Stimulated activated CD8-positive, alpha-beta memory T cell treated with anti-CD3 and anti-CD28 coated beads, Interleukin-15, amount 100 ng/mL, for 4 hours (primary cell): ENCODE measurements at places on chromosomes 1 and 21.
A peak's percentile ranks its signal among the peaks of the same experiment; 100 is the strongest.

DNA sequence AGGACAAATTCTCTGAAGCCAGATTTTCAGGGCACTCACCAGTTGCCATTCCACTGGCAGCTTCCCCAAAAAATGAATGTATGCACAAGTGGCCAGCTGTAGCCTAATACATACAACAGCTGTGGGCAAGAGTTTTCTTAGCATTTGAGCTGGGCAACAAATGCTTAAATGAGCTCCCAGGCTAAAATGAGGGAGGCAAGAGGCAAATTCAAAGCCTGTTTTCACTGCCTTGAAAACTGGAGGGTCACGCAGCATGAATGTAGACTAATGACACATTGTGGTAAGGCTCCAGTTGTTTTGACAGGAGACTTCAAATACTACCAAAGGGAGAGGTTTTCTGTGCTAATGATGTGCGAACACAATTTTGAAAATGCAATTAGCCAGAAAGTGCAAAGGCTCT, 88.2 kb downstream of the TIAM1 start:
- DNase-seq, result no peak

GRCh38 chr21:33039536-33039935, 13.8 kb downstream of the OLIG2 start:
- DNase-seq, result no peak

DNA sequence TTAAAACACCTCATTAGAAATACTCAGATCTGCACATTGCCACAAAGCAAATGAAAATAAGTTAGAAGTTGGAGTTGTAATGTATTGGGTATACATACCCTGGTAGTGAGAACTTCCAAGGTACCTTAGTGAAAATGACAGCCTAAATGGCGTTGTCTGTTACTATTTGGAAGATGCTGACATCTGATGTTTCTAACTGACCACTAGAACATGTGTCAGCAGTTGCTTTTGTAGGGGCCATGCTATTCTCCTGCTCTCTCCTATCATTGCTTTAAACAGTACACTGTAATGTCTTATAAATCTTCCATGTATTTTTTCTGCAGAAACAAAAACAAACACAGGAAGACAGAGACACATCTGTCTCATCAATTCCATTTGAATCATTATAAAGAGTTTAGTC, 40.1 kb downstream of the LAMC1 start:
- DNase-seq, result no peak

DNA sequence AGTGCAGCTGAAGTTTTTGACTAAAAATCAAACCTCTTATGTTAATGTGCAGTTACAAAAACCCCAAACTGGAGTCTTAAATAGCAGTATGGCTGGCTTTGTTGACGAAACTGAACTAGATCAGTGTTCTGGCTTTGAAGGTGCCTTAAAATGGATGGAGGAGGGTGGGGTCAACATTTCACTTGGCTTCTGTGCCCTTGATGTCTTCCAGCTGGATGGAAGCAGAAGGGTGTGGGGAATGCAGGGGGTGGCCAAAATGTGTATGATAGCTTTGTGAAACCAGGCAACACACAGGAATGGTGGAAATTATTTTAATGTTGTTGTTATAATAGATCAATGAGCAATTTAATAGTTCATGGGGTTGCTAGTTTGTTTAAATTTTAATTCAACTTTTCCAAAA, 96.8 kb upstream of the C1orf105 start:
- no peak for DNase-seq

DNA sequence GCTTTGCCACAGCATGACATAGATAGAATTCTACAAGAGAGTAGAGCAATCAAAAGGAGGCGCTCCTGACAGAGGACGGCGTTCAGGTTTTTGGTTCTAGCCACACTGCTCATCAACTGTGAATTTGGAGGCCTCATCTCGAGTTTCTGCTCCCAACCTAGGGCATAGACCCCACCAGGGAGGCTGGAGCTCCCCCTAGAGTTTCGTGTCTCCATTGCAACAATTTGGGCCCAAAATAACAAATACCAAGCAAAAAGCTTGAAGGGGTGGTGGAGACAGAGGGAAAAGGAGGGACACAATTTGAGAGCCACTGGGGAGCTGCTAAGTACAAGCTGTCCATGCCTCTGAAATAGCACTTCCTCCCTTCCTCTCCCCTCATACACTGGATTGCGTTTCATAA, 297.0 kb downstream of the GPATCH2 start:
- no peak for DNase-seq

DNA sequence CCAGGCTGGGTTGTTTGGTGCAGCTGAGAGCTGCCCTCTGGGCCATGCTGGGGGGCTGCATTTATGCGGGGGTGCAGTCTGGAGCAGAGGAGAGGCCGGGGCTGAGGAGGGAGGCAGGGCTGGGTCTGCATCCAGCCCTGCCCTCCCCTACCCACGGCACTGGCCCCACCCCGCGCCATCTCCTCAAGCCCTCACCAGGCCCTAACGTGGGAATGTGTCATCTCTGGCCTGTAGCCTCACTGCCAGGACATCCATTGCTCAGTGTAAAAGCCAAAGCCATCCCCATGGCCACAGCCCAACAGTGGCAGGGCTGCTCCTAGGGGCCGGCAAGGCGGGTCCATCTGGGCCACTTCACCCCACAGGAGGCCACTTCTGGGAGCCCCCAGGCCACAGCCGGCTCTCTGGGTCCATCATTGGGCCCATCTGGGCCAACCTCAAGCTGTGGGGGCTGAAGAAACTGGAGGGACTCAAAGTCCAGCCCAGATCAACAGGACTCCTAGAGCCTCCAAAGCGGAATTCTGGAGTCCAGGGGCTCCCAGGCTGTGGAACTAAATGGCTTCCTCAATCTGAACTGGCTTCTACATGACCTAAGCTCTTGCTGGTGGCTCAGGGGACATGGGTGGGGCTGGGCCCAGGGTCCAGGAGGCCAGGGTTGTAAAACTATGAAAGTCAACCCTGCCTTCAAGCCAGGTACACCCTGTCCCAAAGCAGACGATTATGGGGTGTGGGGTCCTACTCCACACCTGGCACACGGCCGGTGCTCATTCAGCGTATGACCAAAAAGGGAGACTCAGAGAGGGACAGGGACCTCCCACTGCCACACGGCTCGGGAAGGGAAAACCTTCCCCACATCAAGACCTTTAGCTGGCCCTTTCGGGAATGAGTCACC, 32.6 kb downstream of the RUNX3 start:
- no peak for DNase-seq

- no peak for DNase-seq
Measured at GRCh38 chr1:60657926-60658325, 424.4 kb upstream of the NFIA start.

GRCh38 chr1:212488436-212489283, 55.9 kb downstream of the NENF start:
- DNase-seq, result no peak

- DNase-seq, result no peak
Measured at GRCh38 chr1:240415532-240415931, 196.4 kb downstream of the GREM2 start.

DNA sequence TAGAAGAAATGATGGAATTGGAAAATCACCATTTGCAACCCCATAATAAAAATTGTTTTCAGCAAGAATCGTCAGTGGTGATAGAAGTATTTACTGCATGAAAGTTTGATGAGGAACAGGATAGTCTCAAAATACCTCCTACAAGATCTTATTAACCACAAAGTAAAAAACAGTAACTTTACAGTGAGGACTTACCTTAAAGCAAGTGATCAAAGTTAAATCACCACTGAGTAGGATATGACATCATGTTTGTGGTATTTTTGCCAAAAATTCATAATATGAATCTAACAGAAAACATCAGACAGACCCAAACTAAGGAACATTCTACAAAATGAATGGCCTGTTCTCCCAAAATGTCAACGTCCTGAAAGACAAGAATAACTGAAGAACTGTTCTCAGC, 19.9 kb downstream of the ALDH9A1 start:
- no peak for DNase-seq

- DNase-seq, result no peak
Measured at GRCh38 chr1:12488666-12489354, 129.2 kb downstream of the DHRS3 start.

GRCh38 chr1:26213335-26213905, 20.6 kb upstream of the CEP85 start:
- no peak for DNase-seq

GRCh38 chr1:154998818-154999570, 3.6 kb upstream of the ZBTB7B start:
- DNase-seq, result peak; percentile 60

DNA sequence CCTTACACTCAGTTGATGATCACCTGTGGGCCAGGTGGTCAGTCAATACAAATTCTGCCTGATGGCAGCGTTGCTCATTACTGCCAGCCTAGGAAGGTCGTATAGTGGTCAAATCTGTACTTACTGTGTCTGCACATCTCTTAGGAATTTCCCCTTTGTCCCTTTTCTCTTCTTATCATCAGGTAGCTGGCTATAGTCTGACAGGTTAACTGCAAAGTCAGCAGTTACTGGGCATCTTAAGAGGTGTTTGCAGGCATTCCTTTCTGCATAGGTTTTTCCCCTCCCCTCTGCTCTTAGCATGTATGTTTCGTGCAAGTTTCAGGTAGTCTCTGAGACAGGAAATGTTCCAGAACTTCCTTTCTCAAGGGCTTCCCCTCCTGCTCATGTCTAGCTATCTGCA, 298.7 kb downstream of the LRRIQ3 start:
- DNase-seq, result no peak

- no peak for DNase-seq
Measured at GRCh38 chr1:72281637-72282270, 585 bp downstream of the NEGR1 start.

GRCh38 chr1:27638047-27638734, 3.2 kb upstream of the FGR start:
- DNase-seq, result no peak

DNA sequence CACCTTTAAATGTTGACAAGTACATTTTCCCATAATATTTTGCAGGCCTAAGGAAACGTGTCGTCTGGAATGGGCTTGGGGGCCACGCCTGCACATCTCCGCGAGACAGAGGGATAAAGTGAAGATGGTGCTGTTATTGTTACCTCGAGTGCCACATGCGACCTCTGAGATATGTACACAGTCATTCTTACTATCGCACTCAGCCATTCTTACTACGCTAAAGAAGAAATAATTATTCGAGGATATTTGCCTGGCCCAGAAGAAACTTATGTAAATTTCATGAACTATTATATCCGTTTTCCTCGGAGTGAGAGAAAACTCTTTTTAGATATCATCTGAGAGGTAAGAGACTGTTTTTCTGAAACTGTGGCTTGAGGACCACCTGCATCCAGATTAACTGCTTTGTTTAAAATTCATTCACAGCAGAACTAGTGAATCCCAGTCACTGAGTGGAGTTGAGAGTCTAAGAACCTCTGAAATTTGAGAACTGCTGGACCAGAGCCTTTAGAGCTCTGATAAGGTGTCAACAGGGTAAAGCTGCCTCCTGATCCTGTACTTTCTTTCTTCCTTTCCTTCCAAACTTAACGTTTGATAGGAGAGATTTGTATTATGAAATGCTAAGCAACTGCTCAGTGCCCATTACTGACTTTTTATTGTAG, 811 bp downstream of the EXO1 start:
- no peak for DNase-seq

- no peak for DNase-seq
Measured at GRCh38 chr1:66073388-66073787, 280.7 kb downstream of the PDE4B start.

DNA sequence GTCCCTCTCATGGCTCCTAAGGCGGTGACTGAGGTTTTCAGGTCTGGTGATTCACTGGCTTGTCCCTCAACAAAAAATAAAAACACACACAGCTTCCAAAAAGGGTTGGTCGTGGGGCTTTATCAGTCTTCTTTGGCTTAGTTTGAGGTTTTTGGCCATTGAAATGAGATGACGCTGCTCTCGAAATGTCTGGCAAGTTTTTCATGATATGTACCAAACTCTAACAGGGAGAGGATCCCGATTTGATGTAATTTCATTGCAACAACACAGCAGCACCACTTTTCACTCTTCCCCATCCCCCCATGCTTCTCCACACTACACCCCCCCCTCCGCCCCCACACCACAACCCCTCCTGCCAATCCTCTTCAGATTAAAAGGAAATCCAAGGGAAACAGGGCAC, 187.1 kb upstream of the NFIA start:
- DNase-seq, result no peak

DNA sequence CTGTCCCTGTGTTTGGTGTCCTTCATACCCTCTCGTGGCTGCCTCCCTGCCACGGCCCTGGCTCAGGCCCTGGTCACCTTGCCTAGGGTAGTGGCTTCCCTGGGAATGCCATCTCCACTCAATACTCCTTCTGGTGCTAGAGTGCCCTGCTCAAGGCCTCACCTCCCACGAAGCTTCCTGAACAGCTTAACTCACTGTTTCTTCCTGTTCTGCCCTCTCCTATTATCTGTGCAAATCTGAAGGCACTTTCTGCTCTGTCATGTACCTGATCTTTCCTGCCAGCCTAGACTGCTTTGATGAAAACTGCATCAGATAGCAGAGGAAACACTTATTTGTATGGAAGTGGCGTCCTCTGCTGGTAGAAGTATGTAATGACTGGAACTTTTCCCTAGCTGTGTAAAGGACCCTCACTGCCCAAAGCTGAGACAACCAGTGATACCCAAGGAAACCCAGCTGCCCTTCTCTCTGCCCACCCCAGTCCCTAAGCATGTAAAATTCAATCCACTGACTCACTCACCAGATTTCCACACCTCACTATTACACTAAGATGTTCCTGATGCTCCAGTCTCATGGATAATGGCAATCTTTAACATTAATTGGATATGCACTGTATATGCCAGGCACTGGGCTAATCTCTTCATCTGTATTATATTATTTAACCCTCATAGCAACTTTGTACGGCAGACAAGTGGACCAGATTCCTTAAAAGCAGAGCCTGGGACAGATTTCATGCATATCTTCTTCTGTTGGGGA, 36.2 kb upstream of the BTG2 start:
- no peak for DNase-seq

- no peak for DNase-seq
Measured at GRCh38 chr1:225485991-225486530, 58.2 kb upstream of the LBR start.

DNA sequence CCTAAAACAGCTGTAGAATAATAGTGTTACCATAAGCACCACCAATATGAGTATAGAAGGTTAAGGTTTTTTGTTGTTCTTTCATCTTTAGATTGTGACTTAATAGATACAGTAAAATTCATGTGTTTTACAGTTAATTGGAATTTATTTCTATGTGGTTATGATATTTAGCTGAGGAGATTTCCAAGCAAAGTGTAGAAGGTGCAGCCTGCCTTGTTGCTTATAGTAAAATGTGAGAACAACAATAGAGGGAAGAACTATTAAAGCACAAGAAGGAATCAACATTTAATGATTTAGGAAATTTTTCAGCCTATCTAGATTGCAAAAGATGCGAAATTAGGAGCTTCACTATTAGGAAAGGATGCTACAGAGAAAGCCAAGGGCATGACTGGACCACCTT, 47.9 kb downstream of the DESI2 start:
- DNase-seq, result no peak

GRCh38 chr1:2358651-2359640, 32.4 kb downstream of the MORN1 start:
- no peak for DNase-seq

DNA sequence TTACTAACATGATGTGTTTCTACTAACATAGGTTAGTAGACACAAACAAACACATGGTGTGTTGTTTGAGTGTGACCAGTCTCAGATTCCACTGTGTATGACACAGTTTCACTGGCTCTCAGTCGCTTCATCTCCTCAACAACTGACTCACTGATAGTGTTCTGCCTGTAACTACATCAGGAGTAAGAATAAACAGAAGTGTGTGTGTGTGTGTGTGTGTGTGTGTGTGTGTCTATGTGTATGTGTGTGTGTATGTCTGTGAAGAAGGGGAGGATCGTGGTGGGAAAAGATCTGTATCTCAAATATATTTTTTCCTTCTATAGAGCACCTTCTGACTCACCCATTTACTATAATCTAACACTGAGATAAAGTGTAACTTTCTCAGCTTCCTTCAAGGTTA, 391.0 kb downstream of the PTPRC start:
- DNase-seq, result no peak
